Hindlimb muscle (tissue), 1 donor: ENCODE measurements at places on chromosomes 5 and 9. TPM values are rescaled to one million over a fixed set of nuclear protein-coding genes. Genes with fewer than 3 reads are reported as not detected.
A peak's percentile ranks its signal among the peaks of the same experiment; 100 is the strongest.

DNA sequence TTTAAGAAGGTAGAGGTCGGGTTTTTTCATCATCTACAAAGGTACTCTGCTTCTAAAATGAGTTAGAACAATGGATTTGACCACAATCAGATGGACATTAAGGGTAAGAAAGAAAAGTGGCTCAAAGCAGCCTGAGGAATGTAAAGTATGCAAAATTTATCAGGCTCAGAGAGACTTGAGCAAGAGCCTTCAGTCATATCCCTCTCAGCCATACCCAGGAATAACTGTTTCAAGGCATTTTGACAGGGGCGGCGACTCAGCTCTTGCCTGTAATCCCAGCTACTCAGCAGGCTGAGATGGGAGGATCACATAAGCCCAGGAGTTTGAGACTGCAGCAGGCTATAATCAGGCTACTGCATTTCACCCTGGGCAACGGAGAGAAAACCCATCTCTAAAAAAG lies 38.8 kb upstream of the ANXA2R start:
- no peak for DNase-seq

DNA sequence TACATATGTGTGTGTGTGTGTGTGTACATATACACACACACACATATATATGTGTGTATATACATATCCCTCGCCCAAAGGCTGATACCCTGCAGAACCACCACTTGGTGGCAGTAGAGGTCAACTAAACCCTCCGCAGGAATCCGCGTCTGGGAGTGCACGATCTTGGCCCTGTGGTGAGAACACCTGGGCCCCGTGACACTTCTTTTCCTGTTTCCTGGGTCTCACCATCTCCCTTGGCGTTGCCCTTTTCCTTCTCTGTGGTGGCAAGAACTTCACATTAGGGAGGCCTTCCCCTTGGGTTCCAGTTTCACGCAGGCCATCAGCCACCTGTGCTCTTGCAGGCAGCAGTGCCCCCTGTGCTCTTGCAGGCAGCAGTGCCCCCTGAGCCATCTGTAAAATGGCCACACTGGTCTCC lies 8.2 kb downstream of the IL9 start:
- peak; percentile 52 for DNase-seq

DNA sequence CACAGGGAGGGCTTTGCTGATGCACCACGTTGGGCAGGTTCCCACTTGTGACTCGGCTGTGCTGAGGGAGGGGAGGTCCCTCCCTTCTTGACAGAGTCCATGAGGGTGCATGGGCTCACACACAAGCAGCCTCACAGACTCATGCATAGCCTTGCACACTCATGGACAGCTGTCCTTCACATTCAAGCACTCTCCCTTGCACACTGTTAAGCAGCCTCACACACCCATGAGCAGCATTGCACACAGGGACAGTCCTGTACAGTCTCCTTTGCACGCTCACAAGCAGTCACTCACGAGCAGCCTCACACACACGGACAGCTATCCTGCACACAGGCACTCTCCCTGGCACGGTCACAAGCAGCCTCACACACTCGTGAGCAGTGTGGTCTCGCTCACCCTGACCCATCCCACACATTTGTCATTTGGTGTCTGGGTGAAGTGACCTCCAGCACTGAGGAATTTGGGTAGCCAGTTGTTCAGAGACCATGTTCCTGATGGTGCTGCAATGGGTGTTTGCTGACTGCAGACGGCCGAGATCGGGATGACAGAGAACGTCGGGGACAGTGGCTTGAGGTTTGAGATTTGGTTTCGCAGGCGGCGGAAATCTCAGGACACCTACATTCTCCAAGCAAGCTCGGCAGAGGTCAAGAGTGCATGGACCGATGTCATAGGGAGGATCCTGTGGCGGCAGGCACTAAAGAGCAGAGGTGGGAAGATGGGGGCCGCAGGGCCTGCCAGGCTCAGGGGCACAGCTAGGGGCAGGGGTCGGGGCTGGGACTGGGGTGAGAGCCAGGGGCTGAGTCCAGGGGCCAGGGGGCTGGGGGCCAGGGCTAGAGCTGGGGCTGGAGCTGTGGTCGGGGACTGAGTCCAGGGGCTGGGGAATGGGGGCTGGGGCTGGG lies 17.7 kb upstream of the LRRC14B start:
- DNase-seq: no peak

- no peak for DNase-seq
Observed at GRCh38 chr5:38555354-38556087, 925 bp downstream of the LIFR start.

GRCh38 chr9:112487799-112488340 lies 1.2 kb downstream of the KIAA1958 start:
- peak; percentile 11 for DNase-seq

DNA sequence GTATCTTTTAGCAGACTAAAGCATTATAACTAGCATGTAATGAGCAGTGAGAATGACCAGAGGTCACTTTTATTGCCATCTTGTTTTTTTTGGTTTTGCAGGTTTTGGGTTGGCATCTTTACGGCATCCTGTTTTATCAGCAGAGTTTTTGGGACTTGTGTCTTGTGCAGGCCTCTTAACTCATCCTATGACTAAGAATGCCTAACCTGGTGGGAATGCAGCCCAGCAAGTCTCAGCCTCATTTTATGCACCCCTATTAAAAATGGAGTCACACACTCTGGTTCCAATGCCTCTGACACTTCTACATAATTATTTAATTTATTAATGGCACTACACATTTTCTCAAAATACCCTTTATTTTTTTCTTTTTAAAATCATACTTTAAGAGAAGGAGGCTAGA lies 726.5 kb upstream of the RIOK2 start:
- DNase-seq: no peak

DNA sequence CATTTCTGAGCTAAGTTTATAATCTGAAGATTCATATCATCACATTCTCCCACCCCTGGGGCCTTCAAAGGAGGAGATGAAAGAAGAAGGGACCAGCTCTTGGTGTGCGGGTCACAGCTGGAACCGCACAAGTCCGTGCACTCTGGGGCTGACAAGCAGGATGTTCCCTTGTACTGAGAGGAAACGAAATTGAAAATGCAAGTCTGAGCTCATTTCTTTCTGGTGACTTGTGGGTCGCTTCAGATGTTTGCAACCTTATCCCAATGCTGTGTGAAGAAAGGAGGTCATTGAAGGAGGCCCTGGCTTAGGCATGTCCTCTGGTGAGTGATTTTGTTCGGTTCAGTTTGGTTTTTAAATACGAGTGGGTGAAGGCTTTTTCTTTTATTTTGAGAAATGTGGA lies 59.6 kb downstream of the C9orf152 start:
- no peak for DNase-seq

DNA sequence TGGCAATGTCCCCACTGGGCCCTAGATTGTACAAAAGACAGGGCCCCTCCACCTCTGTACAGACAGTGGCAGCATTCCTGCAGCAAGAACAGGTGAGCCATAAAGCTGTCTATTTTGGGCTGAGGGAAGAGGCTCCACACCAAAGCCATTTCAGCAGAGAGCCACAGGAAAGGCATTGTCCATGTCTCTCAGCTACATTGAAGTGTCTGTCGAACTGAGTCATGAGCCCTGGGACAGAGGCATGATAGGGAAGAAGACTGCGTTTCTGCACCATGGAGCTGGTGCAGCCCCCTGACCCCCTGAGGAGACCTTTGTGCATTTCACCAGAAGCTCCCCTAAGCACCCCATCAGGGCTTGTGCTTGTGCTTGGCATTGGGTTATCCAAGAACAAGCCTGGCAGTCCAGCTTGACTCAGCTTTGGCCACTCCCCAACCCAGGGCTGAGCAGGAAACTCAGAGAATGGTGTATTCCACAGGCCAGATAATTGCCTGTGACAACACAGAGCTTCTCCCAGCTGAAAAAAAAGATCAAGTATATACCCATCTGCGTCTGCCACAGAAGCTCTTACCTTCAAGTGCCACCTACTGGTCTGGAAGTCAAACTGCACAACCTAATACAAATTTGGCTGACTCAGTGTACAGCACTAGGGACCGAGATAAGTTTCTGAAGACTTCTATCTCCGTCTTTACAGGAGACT lies 5.9 kb upstream of the FRMD3 start:
- DNase-seq: no peak

GRCh38 chr9:132000659-132001058 lies 79.0 kb downstream of the MED27 start:
- no peak for DNase-seq

GRCh38 chr9:32524892-32525708 lies 896 bp downstream of the RIGI start:
- DNase-seq: peak; percentile 19

DNA sequence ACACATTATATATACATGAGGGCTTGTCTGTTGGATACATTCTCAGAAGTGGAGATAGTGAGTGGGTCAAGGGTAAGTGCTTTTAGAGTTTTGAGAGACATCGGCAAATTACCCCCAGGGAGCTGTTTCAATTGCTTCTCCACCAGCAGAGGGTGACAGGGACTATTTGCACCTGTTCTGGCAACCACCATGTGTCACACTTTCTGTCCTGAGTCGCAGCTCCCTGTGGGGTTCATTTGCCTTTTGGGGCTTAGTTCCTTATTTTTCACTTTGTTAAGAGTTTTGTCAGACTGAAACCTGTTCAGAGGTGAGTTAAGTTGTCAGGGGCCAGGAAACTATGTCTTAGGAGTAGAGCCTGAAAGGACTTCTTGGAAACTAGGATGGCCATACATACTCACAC lies 20.1 kb upstream of the SLC36A1 start:
- DNase-seq: no peak

DNA sequence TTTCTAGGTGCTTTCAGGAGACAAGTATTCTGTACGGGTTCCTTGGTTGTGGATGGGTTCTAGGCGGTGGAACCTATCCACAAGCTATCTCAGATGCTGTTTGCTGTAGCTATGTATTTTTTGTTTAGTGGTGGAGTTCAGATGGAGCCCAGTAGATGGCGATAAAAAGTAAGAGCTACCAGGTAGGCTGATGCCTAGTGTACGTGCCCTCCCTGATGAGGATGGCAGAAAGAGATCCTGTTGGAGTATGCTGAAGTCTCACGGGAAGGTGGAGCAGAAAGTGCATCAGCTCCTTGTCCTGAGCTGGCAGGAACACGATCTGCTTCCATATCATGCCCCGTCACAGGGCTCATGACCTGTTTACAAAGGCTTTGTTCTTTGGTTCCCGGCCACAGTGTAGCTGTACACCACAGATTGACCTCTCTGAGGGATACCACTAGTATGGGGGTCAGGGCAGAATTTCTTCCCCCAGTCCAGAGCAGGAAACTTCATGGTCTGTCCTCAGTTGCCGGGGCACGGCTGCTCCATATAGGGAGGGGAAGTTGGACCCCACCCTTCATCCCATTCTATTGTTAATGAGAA lies 12.6 kb upstream of the UGT3A2 start:
- DNase-seq: no peak

DNA sequence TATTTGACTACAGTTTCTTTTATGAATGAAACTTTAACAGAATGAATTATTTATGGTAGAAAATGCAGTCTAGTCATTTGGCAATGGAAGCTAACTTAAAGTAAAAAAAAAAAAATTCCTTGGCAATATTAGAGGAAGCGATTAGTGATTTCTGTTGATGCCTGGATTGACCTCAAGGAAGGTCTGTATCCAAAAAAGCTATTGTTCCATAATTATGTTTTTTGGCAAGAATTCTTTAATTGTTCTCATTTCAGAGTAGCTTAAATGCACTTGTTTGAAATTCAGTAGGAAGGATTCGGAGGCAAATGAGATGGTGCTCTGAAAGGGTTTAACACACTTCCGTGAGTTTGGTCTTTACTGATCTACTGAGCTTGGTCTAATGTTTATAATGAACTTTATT lies 61.8 kb downstream of the ITGA1 start:
- DNase-seq: no peak

GRCh38 chr5:81044868-81045267 lies 84.7 kb downstream of the RASGRF2 start:
- no peak for DNase-seq

DNA sequence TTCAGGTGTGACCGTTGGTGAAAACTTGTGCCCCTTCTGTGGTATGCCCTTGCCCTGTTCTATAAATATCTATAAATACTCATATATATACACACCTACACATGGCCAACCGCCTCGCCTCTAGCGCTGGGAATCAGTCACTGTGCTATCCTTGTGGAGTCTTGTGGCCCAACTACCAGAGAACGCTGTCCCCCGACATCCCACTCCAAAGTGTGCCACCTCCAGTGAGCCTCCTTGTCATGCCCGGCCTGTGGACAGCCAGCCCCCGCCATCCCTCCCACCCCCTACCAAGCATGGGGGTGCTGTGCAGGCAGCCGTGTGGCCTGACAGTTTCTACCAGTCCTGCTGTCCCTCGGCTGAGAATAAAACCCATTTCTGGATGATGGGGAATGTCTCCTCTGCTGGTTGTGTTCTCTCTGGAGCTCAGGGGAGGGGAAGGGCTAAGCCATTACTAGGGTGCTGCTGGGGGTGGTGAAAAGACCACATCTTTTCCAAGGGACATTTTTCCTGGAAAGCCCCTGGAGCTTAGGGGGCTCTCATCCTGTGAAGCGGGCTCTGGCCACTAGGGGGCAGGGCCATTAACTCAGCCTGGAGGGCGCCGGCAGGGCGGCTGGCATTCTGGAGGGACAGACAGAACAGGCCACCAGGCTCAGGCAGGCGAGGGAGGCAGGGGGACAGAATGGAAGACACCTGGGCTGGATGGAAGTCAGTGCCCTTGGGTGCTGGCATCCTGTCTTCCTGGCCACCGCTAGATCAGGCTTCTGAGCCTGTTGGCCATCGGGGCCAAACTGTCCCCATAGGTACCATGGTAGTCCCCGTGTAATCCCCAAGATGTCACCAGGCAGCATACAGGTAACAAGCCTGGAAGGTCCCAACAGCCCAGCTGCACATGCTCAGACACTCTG lies 20.7 kb downstream of the GOLGA2 start:
- DNase-seq: peak; percentile 58

DNA sequence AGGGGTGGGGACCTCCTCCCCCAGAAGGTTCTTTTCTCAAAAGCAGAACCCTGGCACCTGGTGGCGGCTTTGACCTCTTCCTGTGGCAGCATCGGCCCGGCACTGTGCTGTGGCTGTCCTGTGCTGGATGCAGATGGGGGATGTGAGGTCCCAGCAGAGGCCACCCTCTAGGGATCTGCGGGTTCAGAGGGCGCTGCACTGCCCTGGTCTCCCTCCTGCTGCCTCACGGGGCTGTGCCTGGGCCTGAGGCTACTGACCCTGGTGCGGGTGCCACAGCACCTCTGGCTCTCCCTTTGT lies 76.6 kb upstream of the CACNA1B start:
- DNase-seq: no peak

Gene TEX48
- not detected for polyA plus RNA-seq

Gene PRXL2C
- polyA plus RNA-seq: 10.0 TPM

Gene COL5A1
- polyA plus RNA-seq: 460 TPM

Gene DNAJC21
- polyA plus RNA-seq: 41.0 TPM

Gene ZNF454
- 3.1 TPM for polyA plus RNA-seq

Gene PHYHD1
- polyA plus RNA-seq: 45.1 TPM
